ENCODE measurements at places on chromosomes 3 and 15.

- DNase-seq, result no peak
Measured at GRCh38 chr3:143060906-143061305, 58.7 kb upstream of the CHST2 start.

- DNase-seq, result no peak
Measured at GRCh38 chr15:69996321-69997160, 101.2 kb downstream of the TLE3 start.

- DNase-seq, result no peak
Measured at GRCh38 chr3:113844622-113845222, 6.1 kb downstream of the GRAMD1C start.

DNA sequence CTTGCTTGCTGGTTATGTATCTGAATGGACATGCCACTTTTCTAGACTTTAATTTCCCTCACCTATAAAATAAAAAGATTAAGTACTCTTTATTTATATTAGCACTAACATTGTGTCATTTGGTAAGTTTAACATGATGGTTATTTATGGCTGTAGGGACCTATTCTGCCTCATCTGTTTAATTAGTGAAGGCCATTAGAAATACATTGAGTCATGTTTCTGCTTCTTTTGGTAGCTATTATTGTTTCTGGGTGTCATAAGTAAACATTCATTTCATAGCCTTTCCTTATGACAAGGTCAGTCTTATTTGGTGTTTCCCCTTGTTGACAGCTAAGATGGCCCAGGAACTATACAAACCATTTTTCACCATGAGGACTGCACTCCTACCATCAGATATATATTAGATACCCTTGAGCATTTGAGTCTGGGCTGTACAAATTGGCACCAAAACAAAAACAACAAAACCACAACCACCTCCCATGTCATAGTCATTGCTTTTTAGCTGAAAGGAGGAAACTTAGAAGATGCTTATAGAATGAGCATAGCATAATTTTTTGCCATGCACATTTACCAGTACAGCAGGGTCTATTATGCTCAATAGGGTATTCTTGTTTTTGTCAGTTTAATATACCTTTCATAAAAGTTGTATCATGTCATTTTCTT, 39.3 kb downstream of the SRP14 start:
- no peak for DNase-seq

GRCh38 chr3:73608456-73609314, 16.1 kb downstream of the PDZRN3 start:
- no peak for DNase-seq

DNA sequence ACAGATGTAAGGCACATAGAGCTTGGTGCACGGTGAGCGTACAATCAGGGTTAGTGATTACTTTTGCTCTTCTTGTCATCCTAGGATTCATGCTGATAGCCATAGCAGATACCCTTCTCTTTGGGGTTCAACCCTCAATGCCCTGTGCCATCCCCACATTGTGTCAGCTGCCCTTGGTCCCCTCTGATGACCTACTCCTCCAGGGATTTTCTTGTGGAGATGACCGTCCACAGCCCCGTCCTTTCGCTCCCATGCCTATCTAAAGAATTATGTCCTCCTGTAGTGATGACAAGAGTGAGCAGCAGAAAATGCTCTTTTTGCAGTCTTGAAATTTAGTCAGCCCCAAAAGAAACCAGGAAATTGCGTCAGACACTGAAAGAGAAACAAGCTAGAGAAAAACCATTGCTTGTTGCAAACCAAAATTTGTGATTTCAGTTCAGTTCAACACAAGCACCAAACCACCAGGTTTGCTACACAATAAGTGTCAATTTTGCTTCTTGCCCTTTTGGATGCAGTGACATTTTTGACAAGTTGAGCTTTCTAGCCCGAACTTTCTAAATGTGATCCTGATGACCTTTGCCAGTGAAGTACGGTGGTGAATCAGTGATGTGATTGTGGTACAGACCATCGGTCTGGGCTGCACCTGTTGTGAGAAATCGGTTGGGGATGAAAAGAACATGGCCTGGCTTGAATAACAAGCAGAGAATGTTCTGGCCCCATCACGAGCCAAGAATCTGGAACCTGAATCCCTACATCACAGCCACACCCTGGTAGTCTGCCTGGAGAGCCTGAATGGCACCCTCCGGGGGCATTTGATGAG, 41.3 kb downstream of the CMTM7 start:
- DNase-seq, result no peak

GRCh38 chr15:98907927-98908471, 99.6 kb downstream of the PGPEP1L start:
- DNase-seq, result no peak

DNA sequence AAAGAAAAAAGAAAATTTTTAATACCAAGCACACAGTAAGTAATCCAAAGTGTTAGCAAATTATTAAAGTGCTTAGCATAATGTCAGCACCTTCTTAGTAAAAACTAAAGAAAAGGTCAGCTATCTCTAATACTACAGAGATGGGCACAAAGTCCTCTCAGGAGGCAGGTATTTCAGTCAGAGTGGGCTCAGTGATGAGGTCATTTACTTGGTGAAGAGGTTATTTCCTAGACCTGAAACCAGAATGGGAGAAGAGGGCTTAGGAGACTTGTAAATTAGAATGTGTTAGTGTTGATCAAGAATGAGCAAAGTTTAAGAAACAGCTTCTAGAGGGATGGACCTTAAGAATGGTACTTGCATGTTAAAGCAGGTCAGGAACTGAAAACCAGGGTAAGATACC, 8.7 kb upstream of the PKM start:
- no peak for DNase-seq

GRCh38 chr3:136008221-136008620, 42.7 kb downstream of the PPP2R3A start:
- no peak for DNase-seq

- DNase-seq, result no peak
Measured at GRCh38 chr3:7309641-7310102, 448.8 kb downstream of the GRM7 start.

GRCh38 chr15:57923306-57923705, 142.2 kb downstream of the ALDH1A2 start:
- no peak for DNase-seq

- DNase-seq, result no peak
Measured at GRCh38 chr3:12234192-12234591, 54.7 kb upstream of the PPARG start.

DNA sequence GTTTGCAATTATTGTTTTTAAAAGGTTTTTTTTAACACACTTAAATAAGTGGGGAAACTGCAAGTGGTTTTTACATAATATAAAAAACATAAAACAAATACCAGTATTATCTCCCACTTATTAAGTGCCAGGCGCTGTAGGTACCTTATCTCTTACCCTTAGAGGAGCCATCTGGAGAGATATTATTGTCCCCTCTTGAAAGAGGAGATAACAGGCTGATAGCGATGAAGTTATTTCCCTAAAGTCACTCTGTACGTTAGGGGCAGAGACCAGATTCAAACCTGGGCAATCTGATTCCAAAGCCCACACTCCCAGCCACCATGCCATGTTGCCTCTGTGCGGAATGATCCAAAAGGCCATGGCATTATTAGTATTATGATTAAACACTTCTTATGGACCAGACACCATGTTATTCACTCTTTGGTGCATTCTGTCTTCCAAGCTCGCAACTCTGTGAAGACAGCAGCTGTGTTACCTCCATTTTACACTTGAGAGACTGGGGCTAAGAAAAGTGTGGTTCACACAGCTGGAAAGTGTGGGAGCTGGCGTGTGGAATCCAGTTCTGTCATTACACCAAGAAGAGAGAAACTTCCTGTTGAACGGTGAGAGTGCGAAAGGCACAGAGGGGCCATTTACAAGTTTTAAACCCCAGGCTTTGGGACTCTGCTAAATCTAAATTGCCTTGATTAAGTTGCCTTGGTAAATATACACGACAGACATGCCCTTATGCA, 79.9 kb upstream of the MITF start:
- no peak for DNase-seq

DNA sequence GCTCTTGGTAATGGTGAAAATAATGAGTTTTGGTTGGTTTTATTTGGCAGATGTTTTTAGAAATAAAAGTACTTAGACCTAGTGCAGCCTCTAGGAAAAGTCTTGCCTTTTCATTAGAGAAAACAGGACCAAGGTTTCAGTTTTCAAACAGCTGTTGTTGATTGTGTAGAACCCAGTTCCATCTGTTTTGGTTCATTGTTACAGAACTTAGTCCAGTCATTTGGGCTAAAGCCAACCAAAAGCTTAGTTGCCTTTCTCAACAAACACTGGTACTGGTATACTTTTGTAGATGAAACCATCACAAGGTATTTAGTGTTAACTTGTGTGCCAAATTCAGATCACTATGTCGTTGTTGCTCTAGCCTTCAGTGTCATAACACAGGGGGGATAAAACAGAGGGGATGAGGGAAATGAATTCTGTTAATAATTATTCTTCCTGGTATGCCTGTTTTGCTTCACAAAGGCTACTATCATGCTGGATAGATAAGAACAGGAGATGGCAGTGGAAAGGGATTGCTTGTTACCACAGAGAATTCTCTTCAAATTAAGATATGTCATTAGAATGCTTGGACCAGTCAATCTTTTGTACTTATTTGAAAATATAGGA, 12.6 kb upstream of the APH1B start:
- DNase-seq, result no peak

DNA sequence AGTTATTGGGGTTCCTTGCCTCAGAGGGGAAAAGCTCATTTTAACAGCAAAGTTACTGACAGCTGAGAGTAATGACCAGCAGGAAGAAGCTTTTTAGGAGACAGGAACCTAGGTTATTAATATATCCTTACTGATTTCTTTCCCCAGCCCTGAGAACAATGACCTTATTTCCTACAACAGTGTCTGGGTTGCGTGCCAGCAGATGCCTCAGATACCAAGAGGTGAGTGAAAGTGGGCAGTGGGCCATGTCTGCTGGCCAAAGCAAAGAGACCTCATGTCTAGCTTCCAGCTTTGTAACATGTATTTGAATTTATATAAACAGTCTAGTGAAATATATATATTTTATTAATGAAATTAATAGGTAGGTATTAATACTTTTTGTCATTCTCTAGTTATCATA, 5.0 kb downstream of the CCNDBP1 start:
- DNase-seq, result no peak

- no peak for DNase-seq
Measured at GRCh38 chr15:63391669-63392360, 10.2 kb upstream of the CA12 start.

DNA sequence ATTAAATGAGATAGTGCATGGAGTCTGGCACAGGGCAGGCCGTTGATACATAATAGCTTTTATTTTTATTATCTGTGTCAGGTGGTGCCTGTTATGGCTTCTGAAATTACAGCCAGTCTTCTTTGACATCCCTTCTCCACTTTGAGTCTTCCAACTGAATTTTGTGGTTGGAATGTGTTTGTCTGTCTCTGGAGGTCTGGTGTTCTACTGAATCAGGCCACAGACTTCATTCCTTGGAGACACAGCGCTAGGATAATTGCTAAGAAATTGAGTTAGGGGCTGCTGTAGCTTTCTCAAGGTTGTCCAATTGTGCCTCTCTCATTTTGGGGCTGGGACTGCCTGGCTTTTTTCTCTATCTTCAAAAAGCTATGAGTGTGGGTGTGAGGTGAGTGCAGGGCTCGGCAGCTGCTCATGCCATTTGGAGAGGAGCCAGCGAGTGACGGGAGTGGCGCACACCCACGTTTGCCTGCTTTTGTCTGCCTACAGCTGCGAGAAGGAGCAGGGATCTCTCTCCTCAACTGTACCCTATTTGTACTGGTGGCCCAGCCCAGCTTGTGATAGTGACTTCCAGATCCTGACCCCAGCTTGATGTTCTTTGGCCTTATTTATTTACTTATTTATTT, 49.8 kb upstream of the SYN2 start:
- no peak for DNase-seq

GRCh38 chr3:149812165-149812605, 830 bp upstream of the RNF13 start:
- peak; percentile 9 for DNase-seq

DNA sequence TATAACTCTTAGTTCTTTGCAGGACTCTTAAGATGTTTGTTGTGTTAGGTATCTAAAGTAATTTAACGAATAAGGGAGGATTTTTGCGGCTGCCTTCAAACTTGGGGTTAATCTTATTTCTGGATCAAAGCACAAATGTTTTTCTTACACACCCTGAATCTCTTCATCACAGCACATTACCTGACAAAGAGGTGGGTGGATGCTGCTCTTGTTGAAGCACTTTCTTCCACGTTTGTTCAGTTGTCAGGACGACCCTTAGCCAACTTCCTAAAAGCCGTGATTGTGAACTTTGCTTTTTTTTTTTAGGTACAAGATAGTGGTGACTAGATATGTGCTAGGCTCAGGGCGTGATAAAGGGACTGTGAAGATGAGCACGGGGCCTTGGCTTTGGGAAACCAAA, 36.0 kb downstream of the YEATS2 start:
- DNase-seq, result no peak

DNA sequence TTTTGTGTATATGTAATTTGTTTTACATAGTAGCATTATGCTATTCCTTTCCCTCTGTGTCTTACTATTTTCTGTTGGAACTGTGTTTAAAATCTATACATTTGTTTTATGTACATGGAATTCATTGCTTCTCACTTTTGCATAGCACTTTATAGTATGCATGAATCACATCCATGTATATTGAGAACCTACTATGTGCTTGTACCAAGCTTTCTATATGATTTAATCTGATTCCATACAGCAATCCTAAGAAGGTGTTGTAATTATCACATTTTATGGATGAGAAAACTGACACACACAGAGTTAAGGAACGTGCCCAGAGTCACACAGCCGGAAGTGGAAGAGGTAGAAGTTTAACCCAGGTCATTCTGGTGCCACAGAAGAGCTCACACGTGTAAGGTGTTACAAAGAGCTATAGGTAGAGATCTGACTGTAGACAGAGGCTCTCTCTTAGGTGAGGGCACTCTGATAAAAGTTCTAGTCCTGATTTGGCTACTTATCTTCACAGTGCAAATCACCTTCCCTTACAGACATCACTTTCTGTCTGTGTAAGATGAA, 3.5 kb upstream of the SMAD3 start:
- no peak for DNase-seq

DNA sequence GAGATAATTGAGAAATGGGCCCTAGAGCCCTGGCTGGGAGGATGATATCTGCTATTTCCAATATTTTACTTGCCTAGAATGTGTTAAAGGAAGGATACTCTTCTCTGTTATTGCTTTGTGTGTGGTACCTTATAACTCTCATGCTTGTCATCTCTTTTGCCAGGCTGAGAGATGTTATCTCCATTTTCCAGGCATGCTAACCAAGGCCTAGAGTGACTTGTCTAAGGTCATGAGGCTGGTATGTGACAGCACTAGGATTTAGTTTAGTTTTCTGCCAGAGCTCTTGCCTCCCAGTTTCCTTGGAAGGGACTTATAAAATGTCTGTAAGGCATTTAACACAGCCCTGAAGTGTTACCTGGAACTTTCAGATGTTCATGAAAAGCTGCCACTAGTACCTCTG, 1.4 kb downstream of the CLK3 start:
- DNase-seq, result no peak

- no peak for DNase-seq
Measured at GRCh38 chr3:64354221-64354620, 129.0 kb upstream of the PRICKLE2 start.

GRCh38 chr3:143685491-143685890, 162.8 kb downstream of the SLC9A9 start:
- no peak for DNase-seq

GRCh38 chr3:138684396-138684795, 75.8 kb downstream of the FAIM start:
- no peak for DNase-seq

GRCh38 chr3:115760716-115761115, 137.4 kb downstream of the GAP43 start:
- DNase-seq, result no peak
